ENCODE measurements at places on chromosomes 12 and 14.

DNA sequence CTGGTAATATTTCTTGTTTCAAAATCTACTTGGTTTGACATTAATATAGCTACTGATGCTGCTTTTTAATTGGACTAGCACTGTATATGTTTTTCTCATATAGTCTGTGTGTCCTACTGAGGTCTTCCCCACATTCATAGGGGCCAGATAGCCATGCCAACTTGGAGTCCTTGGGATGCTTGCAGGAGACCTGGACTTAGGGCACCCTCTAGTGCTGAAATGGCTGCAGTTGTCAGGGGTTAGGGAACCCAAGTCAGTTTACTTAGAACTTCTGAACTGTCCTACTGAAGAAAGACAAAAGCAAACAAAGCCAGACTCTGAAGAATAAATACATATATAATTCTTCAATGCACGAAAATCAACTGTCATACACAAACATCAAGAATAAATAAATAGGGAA is 279.9 kb upstream of the SYT1 start:
- DNase-seq: no peak

DNA sequence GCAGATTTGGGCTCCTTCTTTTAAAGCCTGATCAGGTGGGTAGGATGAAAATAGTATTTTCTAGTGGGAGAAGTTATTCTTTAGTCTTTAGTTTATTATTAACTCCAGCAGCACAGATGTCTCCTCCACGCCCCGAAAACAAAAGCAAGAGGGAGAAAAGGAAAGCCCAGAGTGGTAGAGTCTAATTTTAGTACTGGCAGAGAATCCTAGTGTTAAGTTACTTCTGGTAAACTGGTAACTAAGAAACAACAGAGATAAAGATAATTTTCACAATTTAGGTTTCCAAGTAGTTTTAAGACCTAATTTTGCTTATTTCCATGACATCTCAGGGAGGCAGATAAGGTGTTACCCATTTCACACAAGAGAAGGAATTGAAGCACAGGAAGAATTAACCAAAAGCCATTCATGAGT is 16.3 kb downstream of the ATP5MC2 start:
- no peak for DNase-seq

- peak; percentile 5 for DNase-seq
These were observed 1523.5 kb downstream of the AACS start for GRCh38 chr12:126588586-126589249.

- DNase-seq: no peak
These were observed 113.7 kb downstream of the TRAFD1 start for GRCh38 chr12:112239020-112239419.

DNA sequence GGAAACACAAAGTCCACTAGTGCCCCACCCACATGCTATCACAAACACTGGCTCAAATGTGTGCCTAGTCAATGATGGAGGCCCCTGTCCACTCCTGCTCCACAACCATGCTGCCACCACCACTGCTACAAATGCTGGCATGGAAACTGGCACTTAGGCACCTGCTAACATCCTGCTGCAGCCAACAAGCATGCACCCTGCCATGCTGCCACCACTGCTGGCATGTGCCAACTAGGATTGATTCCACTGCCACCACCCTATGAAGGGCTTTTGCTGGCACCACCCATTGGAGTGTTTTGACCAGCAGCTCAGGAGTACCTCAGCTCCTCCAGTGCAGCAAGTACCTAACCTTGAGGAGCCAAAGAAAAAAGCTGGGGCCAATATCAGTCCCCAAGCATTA is 236.6 kb downstream of the CCDC59 start:
- DNase-seq: no peak

DNA sequence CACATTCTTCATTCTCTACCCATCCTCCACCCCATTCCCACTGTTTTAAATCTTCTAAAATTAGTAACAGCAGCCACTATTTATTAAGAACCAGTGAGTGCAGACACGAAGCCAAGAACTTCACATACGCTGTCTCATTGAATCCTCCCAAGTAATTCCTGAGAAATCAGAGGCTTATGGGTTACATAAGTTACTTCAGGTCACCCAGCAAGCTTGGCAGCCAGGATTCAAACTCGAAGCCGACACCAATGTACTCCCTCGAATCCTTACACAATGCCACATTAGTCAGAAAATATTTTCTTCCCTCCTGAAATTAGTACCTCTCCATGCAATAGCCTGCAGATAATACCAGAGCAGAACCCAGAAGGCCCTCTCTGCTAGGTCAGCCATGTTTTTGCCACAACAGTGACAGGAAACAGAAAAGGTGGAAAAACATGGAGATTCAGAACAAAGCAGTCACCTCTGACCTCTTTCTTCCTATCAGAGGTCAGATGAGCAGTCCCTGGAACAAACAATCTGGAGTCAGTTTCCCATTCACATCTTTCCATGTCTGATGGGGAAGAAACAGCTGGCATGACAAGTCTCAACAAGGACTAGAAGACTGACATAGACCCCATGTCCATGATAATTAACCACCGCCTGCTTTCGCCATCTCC is 16.4 kb downstream of the NID2 start:
- DNase-seq: no peak

GRCh38 chr12:113242560-113242959 is 21.3 kb downstream of the TPCN1 start:
- no peak for DNase-seq

- no peak for DNase-seq
These were observed 375.5 kb downstream of the ALG10 start for GRCh38 chr12:34397591-34398365.

DNA sequence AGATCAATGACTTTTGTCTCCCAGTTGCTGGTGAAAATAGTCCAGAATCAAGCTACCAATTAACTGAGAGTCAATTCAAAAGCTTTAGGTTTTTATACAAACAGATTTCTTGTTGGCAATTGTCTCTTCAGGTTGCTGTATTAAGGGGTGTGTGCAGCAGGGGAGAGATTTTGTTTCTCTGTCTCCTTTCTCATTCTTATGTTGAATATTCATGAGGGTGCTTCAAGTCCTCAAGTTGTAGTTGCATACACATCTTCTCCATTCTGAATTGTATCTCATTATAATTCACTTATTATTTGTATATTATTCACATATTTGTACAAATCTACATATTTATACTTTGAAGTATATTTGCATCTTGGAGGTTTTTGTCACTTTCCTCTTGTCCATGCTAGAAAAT is 126.7 kb upstream of the PTPRQ start:
- no peak for DNase-seq

GRCh38 chr14:65421201-65421981 is 8.9 kb downstream of the FUT8 start:
- no peak for DNase-seq

- DNase-seq: no peak
These were observed 305.3 kb upstream of the DDHD1 start for GRCh38 chr14:53458368-53458814.

DNA sequence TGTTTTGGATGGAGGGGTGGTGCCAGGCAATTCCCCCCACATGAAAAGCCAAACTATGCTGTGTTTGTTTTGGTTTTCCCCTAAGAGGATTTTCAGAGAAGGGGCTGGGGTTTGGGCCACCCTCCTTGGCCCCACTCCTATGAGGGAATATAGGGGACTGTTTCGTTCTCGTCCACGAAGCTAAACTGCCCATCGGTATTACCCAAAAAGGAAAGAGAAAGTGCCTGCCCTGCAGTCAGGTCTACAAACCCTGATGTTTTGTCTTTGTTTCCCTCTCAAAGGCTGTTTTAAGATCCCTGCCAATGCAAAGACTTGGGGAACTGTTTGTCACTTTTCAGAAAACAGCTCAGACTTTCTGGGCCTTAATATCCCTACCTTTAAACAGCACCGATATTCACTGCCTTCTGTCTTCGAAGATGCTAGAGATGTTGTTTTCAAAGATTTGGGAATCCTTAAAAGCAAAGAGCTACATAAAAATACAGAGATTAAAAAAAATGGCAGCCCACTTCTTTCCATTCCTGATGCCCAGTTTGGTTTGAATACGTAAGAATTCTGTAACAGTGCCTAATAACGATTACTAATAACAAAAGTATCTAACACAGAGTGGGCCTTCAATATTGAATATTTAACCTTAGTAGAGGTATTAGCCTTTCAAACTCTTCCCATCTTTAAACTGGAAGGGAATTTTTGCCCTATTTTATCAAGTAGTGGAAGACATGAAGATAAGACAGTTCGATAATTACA is 518.4 kb downstream of the MED13L start:
- no peak for DNase-seq

- no peak for DNase-seq
These were observed 135.7 kb upstream of the PWP1 start for GRCh38 chr12:107549651-107550480.

GRCh38 chr12:130435826-130436225 is 98.1 kb downstream of the PIWIL1 start:
- no peak for DNase-seq

DNA sequence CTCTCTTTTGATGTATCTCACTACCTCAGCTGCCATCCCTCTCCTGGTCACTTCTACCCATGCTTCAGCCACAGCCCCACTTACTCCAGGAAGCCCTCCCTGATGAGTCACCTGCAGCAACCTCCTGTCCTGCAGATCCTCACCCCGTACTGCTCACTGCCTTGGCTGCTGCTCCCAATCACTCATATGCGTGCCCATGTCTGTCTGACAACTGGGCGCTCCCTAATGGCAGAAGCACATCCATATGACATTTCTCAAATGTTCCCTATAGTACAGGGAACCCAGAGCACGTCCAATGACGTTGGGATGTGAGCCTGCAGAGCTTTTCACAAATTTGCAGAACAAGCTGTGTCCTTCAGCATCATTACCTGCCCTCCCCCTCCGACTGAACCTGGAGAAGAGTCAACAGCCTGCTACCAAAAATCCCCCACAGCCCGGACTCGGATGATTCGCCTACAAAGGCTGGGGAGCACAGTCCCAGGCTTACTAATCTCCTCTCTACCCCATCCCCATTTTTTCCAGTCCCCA is 90.0 kb downstream of the SINHCAF start:
- no peak for DNase-seq

DNA sequence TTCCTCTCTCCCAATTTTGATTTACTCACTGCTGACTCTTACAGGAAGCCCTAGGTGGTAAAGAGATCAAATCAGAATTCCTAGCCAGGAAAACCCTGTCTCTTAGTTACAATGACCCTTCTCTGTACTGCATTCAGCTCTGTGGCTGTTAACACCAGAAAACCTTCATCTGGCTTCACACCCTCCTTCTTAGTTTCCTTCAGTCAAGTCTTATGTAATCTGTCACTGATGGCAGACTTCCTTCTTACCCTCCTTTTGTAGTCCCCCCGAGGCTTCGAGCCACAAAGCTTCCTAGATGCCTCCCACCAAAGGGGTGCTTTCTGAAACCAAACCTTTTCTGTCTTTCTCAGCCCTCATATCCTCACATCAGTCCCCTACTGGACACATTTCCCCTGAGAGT is 16.5 kb downstream of the NGDN start:
- DNase-seq: no peak

DNA sequence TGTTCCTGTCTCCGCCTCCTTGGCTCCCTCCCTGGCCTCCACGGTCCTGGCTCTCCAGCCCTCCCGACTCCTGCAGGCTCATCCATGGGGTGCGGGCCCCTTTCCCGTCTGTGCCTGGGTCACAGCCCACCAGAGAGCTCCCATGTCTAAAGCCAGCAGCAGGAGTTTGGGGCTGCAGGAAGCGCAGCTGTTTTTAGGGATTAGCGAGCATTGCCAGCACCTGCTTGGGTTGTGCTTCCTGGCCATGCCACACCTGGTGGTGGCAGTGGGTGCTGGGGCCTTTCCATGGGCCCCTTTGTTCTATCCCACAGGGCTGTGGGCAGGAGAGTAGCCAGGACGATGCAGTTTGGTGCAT is 64.7 kb downstream of the KIF26A start:
- DNase-seq: no peak

- DNase-seq: no peak
These were observed 400.0 kb upstream of the FLRT2 start for GRCh38 chr14:85129921-85130320.

DNA sequence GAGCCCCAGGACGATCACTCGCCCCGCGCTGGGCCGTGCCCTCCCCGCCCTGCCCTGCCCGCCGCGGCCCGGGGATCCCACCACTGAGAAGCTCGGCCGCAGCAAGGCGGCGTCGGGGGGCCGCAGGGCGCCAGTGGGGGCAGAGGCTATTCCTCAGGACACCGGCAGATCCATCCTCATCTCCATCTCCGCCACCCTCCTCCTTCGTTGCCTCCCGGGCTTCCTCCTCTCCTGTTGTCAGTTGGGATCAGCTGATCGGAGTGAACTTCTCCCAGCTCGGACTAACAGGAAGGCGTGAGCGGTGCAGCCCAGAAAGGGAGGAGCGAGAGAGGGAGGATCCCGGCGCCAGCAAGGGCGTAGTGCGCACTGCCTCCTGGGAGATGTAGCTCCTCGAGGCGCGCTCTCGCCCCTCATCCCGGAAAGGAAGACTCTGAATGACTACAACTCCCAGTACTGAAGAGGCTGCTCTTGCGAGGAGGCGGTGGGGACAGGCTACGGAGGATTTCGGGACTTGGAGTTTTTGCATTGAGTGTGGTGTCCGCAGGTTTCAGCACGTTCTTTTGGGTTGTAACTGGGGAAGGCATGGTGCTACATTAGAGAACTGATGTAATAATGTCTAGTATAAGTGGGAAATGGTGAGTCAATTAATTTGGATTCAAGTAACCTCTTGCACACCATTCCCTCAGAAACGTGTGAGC is at the start of gene ZFYVE1:
TSS of gene ZFYVE1 (minus strand) at position 262 of the 698 bp plus-strand sequence. CDS start 2,598 bp downstream, outside the sequence.
- peak; percentile 79 for DNase-seq

- DNase-seq: no peak
These were observed 36.5 kb upstream of the CERS5 start for GRCh38 chr12:50203691-50204090.

DNA sequence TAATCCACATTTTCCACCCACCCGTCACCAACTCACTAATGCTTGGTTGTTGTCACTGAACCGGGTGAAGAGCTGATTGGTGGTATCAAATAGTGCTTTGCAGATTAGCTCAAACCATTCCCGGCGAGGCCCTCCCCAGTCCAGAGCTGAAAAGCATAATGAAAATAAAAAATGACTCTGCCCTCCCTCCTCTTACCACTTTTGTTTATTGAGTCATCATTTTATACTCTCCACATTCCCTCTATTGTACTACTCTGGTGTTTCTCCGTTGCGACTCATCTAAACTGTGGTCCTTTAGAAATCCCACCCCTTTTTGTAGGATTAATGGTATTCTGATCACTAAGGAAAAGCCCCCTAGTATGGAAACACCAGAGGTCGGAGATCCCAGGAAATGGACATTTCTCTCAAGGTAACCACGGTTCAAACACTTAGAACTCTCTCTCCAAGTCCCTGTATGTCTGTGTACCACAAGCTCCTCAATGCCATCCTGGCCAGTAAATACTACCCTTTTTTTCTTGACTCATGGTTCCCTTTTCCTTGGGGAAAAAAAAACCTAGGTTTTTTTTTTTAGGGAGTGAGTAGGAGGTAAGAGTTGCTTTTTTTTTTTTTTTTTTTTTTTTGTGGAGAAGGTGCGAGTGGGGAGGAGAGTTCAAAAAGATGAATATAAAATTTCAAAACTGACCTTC is 42.0 kb downstream of the AREL1 start:
- DNase-seq: no peak

Data from stimulated activated CD8-positive, alpha-beta memory T cell treated with anti-CD3 and anti-CD28 coated beads, Interleukin-7, amount 100 ng/mL, for 48 hours (primary cell).